ENCODE measurements at places on chromosomes 1 and 21.

- DNase-seq, result no peak
Measured at GRCh38 chr1:32487182-32487581, 22.3 kb downstream of the ZBTB8B start.

- DNase-seq, result peak; percentile 88
Measured at GRCh38 chr1:98086796-98087441, 166.1 kb upstream of the DPYD start.

DNA sequence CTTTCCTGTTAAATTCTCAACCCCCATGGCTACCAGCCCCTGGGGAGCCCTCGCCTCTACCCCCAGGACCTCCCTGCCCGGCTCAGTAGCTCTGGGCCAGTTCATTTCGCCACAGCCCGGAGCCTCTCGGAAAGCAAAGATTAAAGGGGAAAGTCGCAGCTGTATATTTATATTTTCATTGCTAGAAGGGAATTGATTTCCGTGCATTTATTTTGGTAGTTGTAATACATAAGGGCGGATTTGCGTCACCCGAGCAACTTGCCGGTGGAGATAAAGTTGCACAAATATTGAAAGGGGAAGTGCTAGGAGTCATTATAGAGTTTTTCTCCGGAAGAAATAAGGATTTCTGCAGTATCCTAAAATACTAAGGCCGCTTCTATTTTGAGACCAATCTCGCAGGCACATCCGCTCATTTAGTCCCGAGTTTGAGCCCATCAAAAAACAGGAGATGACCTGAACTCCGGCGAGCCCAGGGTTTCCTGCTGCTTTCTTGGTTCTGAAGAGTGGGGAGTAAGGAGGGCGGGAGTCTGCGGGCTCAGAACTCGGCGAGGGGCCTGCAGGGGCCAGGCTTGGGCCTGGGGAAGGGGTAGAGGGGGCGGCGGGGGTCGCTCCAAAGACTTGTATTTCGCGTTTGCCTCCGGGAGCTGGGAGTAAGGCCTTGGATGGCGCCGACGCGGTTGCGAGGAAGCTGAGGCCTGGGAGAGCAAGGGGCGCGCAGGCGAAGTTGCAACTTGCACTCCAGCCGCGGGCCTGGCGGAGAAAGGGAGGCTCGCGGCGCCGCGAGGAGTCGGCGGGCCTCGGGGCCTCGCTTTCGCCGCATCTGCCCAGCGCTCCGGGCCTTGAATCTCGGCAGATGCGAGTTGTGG is 2.5 kb upstream of the HLX start:
- no peak for DNase-seq

DNA sequence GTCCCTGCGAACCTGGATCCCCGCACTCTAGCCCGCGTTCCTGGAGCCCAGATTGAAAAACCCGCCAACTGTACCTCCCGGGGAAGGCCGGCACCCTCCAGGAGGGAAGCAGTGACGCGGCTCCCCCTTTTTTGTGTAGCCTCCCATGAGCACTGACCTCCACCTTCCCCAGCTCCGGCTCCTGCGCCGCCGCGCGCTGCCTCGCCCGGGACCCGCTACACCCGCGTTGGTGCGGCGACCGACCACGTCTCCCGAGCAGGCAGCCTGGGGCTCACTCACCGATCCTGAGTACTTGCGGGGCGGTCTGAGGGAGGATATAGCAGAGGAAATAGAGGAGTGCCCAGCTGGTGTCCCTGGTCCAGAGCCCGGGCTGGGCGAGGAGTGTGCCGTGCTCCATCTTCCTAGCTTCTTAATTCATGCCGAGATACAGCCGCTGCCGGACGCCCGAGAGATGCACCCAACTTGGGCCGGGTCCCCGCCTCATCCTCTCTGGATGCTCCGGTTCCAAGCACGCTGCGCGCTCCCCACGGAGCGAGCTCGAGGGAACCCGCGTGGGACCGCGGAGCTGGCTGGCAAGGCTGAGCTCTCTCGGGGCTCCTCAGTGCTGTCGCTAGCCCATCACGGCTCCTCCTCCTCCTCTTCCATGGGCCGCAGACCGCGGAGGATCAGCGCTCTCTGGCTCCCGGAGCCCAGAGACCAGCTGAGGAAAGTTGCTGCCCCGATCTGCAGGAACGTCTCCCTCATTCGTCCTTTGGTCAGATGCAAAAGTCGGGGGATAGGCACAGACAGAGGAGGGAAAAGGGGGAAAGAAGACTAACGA is 482 bp downstream of the GRIK1 start:
- DNase-seq, result no peak

DNA sequence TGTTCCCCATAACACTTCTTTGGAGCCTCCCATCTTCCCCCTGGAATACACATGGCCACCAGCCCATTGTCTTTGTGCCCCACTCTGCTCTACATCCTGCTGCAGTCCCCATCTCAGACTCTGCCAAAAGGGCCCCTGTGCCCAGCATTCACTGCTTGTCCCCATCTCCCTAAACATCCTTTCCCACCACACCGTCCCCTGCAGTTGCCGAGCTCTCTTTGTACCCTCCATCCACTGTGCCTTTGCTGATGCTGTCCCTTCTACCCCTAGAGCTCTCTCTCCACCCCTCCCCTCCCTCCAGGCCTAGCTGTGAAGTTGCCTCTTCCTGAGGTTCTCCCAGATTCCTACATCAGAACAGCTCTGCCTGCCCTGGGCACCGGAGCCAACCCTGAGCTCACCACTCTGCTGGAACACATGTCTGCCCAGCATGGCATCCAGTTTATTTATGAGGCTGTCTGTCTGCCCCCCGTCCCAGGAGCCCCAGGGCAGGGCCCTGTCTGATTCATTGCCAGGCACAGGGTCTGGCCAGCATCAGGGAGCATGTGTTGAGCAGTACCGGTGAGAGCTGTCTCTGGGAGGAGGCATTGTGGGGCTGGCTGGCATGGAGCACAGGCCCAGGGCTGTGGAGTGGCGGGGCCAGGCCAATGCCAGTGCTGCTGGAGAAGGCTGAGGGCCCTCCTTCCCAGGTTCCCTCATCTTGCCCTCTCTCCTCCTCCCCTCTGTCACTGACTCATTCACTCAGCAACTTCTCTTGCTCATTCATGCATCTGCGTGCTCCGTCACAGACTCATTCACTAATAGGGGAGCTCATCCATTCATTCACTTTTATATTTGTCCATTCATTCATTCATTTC is 28.8 kb downstream of the EDN2 start:
- DNase-seq, result no peak

All from SW 1271 (cell line).